ENCODE measurements at places on chromosomes 4 and X.
A peak's percentile ranks its signal among the peaks of the same experiment; 100 is the strongest.

GRCh38 chr4:54074381-54074780 lies 10.0 kb upstream of the CHIC2 start:
- DNase-seq: no peak

GRCh38 chr4:133186210-133186609 lies 37.1 kb downstream of the PCDH10 start:
- DNase-seq: no peak

DNA sequence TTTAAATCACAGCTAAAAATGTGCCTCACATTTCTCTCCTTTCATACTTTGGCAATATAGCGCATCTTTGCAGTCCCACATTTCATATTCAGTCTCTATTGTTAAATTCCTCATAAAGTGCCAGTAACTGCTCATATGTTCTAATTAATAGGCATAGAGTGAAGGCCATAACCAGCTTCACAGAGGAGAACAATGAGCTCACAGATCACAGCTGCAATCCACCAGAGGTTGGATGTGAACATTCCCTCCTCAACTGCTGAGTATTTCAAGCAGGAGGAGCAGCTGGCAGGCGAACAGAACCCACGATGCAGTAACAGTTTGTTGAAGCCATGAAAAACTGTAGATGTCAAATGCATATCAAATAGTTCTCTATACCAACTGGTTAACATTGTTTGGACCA lies 2088.7 kb upstream of the AGA start:
- no peak for DNase-seq

GRCh38 chr4:154623436-154623835 lies 11.0 kb upstream of the FGG start:
- DNase-seq: no peak

DNA sequence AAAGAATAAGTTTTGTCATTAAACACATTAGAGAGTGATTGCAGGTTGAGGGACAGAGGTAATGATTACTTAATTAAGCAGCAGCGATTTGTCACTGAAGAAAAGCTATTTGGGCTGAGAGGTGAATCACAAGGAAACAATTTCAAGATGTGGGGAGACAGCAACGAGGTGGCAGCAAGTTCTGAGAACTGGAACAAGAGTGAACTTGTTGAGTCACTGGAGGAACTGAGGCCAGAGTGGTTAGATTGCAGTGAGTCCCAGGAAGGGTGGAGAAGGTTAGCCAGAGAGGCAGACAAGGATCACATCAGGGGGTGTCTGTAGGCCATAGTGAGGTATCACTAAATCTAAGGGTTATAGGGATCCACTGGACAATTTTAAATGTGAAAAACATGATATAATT lies 57.9 kb upstream of the TMPRSS11A start:
- DNase-seq: no peak

DNA sequence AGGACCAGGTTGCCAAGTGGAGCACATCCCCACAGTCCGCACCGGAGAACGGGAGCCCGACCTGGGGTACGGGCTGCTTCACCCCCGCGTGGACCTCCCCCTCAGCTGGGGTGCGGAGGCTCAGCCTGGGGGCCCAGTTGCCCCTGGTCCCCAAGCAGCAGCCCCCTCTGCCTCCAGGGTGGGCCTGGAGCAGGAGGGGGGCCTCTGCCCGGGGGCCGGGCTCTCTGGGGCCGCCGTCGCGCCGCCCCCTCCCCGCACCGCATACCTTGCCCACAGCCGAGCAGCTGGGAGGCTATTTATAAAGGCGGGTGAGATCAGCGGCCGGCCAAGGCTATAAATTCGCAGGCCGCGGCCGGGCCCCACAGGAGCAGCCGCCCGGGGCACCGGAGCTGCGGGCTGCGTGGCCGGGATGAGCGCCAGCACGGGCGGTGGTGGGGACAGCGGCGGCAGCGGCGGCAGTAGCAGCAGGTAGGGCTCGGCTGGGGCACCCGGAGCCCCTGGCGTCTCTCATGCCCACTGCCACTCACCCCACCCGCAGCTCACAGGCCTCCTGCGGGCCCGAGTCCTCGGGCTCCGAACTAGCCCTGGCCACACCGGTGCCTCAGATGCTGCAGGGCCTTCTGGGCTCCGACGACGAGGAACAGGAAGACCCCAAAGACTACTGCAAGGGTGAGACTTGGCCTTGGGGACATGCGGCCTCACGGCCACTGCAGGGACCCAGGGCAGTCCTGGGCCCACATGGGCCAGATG lies at the start of gene SRPK3:
TSS of gene SRPK3 (plus strand) at position 364 of the 750 bp plus-strand sequence. CDS start at position 410, 46 bp downstream.
- DNase-seq: no peak

GRCh38 chrX:53422086-53422860 lies at the start of gene SMC1A:
Gene SMC1A, minus strand, starts transcription at chrX:53422654. Its CDS starts 54 bp downstream, at chrX:53422600.
- peak; percentile 98 for DNase-seq

DNA sequence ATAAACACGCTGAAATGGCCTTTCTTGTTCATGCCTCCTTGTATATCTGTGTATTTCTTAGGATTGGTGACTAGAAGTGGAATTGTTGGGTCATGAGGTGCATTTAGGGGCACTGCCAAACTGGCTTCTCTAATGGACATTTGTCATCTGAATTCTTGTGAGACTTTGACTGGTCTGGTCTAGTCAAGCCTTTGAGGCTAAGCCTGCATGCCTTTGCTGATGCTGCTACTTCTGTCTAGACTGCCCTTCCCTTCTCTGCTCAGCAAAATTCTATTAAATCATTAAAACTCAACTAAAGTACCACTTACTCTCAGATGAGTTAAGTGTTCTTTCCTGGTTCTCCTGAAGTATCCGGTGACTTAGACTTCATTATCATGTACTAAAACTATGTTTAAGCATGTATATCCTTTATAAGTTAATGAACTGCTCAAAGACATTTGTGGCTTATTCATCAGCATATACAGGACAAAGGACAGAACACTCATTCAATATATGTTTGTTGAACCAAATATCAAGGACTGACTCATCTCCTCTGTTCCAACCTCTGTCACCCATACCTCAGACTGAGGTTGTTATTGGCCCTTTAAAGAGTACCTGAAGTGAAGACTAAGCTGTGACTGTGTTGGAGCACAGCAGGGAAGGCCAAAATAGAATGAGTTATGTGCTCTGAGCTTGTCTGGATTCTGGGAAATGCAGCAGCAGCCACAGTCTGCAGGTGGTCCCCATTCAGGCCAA lies 9.0 kb downstream of the TCEAL1 start:
- no peak for DNase-seq

DNA sequence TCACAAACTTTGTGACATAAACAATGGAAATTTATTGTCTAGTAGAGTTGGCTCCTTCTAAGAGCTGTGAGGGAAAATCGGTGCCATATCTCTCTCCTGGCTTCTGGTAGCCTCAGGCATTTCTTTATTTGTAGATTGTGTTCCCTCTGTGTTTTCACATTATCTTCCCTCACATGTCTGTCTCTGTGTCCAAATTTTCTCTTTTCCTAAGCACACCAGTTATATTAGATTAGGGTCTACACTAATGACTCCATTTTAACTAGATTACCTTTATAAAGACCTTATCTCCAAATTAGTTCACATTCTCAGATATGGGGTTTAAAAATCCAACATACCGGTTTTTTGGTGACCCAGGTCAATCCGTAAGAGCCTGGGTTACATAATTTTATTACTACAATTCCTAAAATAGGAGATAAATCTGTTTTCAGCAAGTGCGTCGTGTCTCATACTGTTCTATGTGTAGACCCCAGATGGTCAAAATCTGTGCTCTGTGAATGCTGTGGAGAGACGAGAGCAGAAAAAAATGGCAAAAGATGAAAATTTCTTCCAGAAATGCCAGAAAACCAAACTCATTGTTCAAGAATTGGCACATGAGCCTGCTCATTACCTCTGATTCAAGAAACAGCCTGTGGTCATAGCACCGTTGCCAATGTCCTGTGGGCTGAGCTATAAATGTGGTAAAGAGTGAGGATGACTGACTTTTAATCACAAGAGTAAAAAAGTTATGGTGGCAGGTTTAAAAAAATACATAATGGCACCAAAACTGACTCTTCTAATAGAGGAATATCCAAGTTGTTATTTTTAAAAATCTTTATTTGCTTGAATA lies 574.7 kb downstream of the PCDH7 start:
- no peak for DNase-seq

DNA sequence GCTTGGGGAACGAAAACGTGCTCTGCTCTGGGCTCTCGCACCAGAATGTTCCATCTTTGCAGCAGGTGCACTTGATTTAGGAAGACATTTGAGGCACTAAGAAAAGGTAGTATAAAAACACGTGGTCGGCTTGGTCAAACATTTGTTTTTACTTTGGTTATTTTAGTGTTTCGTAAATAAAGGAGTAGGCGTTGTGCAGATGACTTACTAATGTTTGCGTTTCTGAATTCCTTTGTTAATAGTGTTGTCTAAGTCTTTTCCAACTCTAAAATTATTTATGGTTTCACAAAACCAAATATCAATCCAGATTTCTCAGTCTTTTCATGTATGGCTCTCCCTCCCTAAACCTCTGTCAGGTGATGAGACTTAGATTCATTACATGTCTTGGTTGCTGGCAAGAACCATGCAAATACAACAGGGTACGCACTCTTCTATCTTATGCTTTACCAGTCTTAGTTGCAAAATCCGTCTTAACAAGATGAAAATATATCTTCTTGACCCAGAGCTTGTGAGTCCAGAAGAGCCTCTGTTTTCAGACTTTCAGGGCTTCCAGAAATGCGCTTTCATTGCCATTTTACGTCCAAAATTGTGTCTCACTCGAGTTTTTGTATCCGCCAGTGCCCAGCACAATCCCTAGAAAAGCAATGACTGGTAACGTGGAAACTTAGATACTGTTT lies 686 bp downstream of the MTHFD2L start:
- no peak for DNase-seq

GRCh38 chr4:127624173-127624572 lies 8.6 kb upstream of the INTU start:
- DNase-seq: no peak

DNA sequence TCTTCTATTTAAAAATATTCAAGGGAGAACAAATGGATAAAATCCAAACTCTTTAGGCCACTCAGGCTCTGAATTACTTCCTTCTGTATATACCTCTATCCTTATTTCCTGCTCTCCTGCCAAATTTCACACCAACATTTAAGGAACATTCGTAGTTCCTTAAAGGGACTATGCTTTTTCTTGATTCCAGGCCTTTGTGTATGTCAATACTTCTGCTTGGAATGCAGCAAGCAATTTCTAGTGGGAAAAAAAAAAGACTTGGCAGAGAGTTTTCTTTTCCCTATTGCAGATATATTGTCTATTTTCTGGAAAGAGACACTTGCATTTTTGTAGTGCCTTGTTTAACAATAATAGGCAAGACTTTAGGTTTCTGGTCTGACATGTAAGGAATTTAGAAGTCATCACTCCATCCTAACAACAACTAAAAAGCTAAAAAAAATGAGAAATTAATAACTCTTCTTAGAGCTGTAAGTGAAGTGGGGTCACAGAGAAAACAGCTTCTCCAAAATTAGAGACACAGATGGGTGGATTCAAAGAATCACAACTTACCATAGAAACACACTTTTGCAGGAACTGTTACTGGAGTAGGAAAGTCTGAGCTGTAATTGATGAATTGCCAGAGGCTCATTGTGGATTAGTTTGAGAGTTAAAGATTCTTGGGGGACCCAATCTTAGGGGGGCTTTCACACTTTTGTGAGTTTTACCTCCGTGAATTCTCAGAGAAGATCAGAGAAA lies 2.1 kb upstream of the ADH5 start:
- DNase-seq: no peak

DNA sequence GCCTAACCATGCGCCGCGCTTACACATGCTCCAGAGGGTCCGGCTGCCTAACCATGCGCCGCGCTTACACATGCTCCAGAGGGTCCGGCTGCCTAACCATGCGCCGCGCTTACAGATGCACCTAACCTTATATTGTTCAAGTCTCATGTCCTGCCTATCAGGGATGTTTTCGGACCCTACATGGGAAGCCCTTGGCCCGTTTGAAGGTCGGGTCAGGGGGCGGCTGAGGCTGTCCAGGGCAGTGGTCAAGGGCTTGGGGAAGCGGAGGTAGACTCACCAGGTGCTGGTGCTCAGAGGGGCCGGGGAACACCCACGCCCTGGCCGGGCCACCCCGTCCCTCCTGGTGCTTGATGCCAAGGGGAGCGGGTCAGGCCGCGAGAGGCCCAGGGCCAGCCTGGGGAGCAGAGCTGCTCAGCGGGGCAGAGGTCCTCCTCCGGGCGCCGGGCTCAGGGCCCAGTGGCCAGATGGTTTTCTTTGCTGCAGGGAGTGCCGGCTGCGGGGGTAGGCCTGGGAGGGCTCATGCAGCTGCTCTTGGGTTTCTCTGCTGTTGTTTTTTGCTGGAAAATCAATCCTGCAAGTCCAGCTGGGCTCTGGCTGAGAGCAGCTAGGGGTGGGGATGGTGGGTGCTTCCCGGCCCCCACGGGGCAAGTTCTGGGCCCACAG lies 35.4 kb upstream of the SPON2 start:
- no peak for DNase-seq

DNA sequence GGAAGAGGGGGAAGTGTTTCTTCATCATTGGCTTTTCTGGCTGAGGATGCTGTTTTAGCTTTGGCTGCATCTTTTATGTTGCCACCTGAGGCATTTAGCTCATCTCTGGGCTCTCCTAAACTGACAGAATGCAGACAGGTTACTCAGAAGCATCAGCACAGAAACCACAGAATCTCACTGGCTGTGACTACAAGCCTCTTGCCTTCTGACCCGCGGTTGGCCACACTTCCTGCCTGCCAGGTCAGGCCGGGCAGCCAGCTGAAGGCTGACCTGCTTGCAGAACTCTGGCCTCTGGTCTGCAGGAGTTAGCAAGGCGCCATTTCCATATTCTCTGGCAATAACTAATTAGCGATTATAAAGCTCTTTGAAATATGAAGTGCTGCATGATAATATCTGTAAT lies 366.5 kb downstream of the MID1IP1 start:
- peak; percentile 5 for DNase-seq

- no peak for DNase-seq
Observed at GRCh38 chr4:123034023-123034422, 111.6 kb upstream of the NUDT6 start.

GRCh38 chr4:151408380-151408629 lies 671 bp upstream of the FHIP1A start:
- no peak for DNase-seq

GRCh38 chr4:45006078-45006477 lies 279.7 kb upstream of the GNPDA2 start:
- no peak for DNase-seq

GRCh38 chr4:20506827-20507226 lies 193.4 kb upstream of the PACRGL start:
- no peak for DNase-seq

- DNase-seq: no peak
Observed at GRCh38 chr4:162352580-162353107, 188.8 kb upstream of the FSTL5 start.

GRCh38 chrX:115560978-115561604 lies at the start of gene PLS3:
Gene PLS3, plus strand, starts transcription at chrX:115561174. Its CDS starts 49,077 bp downstream, at chrX:115610251.
- DNase-seq: peak; percentile 6

GRCh38 chr4:185654311-185654710 lies 119.0 kb upstream of the PDLIM3 start:
- DNase-seq: no peak
